ENCODE measurements at places on chromosomes 4 and X. TPM values are rescaled to one million over a fixed set of nuclear protein-coding genes. Genes with fewer than 3 reads are reported as not detected.

The SRP72 gene
- total RNA-seq: 68.0 TPM

The MAP7D2 gene
- total RNA-seq: 1.2 TPM

The ERCC6L gene
- total RNA-seq: not detected

The AGTR2 gene
- not detected for total RNA-seq

The NHSL2 gene
- total RNA-seq: 4.4 TPM

The RASSF6 gene
- not detected for total RNA-seq

The RAI2 gene
- 4.2 TPM for total RNA-seq

Data from psoas muscle (tissue), 8 donors.